Breast epithelium (tissue), 4 donors: ENCODE measurements at places on chromosomes 2 and 18. TPM values are rescaled to one million over a fixed set of nuclear protein-coding genes. Genes with fewer than 3 reads are reported as not detected.

The R3HDM1 gene
- 21.6 TPM for total RNA-seq

The ITPRIPL1 gene
- total RNA-seq: 11.1 TPM

The CRYGC gene
- total RNA-seq: not detected

The MOGAT1 gene
- total RNA-seq: 0.98 TPM

The UPP2 gene
- not detected for total RNA-seq

The PRKAG3 gene
- total RNA-seq: not detected

The FBLN7 gene
- total RNA-seq: 9.2 TPM

The GRHL1 gene
- total RNA-seq: 2.1 TPM

The FAM237A gene
- total RNA-seq: not detected

The CSRNP3 gene
- 2.0 TPM for total RNA-seq

The SFT2D3 gene
- 12.3 TPM for total RNA-seq

DNA sequence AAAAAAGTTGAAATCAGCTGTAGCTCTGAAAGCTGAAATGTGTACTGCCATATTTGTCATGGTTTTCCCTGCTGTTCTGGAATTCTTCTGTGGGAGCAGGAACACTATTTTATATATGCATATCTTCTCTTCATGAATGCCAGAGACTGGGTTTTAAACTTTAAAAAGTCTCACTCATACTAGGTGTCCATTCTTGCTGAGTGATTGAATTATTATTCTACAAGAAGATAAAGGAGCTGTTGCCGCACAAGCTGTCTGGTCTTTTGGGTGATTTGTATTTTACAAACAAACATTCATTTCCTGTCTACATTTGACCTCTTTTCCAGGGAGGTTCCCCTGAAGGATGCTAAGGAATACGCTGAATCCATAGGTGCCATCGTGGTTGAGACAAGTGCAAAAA lies 40.5 kb upstream of the TXNDC2 start:
- H3K27me3 ChIP-seq: no peaks in the 10 kb centered on the region
- no peak for DNase-seq
- no peak overlapping the region for H3K4me3 ChIP-seq

GRCh38 chr18:35510076-35510651 lies 12.4 kb upstream of the INO80C start:
- no peak overlapping the region for H3K27ac ChIP-seq
- H3K27me3 ChIP-seq: no peaks in the 10 kb centered on the region
- DNase-seq: no peak
- H3K36me3 ChIP-seq: no peaks in the 10 kb centered on the region

GRCh38 chr2:31054842-31055388 lies 83.3 kb downstream of the GALNT14 start:
- no peaks in the 10 kb centered on the region for H3K4me1 ChIP-seq
- no peak for DNase-seq
- H3K27ac ChIP-seq: no peak overlapping the region

GRCh38 chr2:102301867-102302362 lies 9.4 kb upstream of the IL1RL1 start:
- no peaks in the 10 kb centered on the region for H3K4me1 ChIP-seq
- H3K4me3 ChIP-seq: no peak overlapping the region
- DNase-seq: no peak
- no peaks in the 10 kb centered on the region for H3K27me3 ChIP-seq

GRCh38 chr2:45134014-45134413 lies 124.8 kb upstream of the SIX2 start:
- no peaks in the 10 kb centered on the region for H3K4me1 ChIP-seq
- no peaks in the 10 kb centered on the region for H3K27me3 ChIP-seq
- no peaks in the 10 kb centered on the region for H3K36me3 ChIP-seq
- no peak overlapping the region for H3K4me3 ChIP-seq
- no peak for DNase-seq

DNA sequence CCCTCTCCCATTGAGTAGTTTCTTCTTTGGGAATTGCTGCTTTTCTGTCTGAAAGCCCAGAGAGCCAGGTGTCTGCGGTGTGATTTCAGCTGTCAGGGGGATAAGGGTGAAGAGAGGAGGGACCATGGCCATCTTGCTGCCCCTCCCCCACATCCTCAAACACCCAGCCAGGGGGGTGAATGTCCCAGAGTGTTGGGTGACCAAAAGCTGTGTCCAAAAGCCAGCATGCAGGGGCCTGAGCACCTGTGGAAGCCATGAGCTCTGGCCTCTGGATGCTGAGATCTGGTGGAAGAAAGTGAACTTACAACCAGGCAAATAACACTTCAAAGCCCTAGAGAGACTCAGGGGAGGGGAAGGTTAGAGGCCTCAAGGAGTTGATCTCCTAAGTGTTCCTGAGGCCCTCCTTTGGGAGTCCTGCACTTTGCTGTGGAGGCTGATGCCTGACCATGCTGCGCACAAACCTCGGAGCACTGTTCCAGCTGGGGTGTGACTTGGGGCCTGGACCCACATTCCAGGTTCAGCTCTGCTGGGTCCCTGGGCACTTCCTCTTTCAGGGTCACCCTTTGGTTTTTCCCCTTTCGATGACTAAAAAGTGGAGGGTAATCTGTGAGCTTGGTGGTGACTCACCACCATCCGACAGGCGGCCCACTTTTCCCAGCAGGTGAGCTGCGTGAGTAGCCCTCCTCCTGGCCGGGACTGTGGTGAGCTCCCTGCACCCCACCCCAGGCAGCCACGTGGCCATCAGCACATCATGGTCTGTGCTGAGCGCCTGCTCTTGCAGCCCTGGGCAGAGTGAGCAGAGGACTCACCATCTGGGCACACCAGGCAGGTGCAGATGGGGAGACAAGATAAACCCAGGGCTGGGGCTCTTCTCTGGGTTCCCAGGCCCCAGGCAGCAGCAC lies 66.8 kb upstream of the FOSL2 start:
- DNase-seq: no peak
- H3K4me3 ChIP-seq: no peak overlapping the region
- no peaks in the 10 kb centered on the region for H3K36me3 ChIP-seq
- peaks cover 5% of the 10 kb centered on the region for H3K4me1 ChIP-seq
- no peaks in the 10 kb centered on the region for H3K27me3 ChIP-seq
